ENCODE measurements at places on chromosomes 4 and X.

GRCh38 chrX:122184791-122185190 lies 999.3 kb upstream of the GRIA3 start:
- no peak for DNase-seq

DNA sequence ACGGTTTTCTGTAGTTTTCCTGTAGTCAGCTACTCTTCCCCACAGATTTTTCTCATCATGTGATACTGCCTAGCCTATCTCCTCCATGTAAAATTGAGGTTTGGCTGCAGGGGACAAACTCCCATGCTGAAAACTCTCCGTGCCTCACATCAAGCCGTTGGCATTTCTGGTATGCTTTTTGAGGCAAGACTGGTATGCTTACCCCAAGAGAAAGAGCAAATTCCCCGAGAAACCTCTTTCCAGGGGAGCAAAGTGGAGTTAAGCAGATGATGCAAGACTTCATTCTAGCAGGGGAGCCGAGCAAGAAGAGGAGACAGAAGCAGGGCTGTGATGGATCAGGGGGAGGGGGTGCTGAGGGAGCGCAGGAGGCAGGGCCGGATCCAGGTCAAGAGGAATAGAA lies 4.8 kb downstream of the SOWAHD start:
- no peak for DNase-seq

GRCh38 chrX:110317061-110317819 lies 645 bp downstream of the AMMECR1 start:
- peak; percentile 13 for DNase-seq

GRCh38 chrX:150182161-150182560 lies 181.0 kb upstream of the MAMLD1 start:
- DNase-seq = no peak

DNA sequence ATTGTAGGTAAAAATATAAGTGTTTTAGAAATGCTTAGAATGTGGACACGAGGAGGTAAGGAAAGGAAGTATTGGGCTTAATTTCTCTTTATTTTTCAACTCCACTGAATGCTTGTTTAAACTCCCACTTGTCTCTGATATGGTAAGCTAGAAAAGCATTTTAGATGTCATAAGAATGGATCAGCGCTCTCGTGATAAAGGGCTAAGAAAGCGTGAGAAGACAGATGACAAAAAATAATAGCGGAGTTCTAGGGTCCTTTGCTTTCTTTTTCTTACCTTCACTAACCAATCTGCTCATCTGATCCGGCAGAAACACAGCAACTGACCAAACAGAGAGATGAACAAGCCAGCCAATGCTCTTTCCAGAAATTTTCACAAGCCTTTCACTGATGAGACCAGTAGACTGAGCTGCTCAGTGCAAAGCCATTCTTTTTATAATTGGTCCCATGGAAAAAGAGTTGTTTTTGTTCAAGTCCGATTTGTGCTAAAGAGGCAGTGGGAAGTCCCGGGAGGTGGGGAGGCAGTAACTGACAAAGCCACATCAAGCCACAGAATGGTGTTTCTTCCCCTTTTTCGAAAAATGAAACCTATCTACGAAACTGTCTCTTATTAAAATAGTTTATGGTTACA lies at the start of gene TASL:
TSS of gene TASL (minus strand) at position 405 of the 630 bp plus-strand sequence. CDS start 17,411 bp downstream, outside the sequence.
- DNase-seq = no peak

GRCh38 chrX:135432881-135433521 lies 11.3 kb downstream of the SMIM10L2A start:
- no peak for DNase-seq

Measured in frontal cortex (tissue), 4 donors.